Neural progenitor cell (in vitro differentiated cells): ENCODE measurements at places on chromosomes 1 and 21. TPM values are rescaled to one million over a fixed set of nuclear protein-coding genes. Genes with fewer than 3 reads are reported as not detected.
A peak's percentile ranks its signal among the peaks of the same experiment; 100 is the strongest.

The FMN2 gene
- total RNA-seq: 1.7 TPM in 2 replicates

DNA sequence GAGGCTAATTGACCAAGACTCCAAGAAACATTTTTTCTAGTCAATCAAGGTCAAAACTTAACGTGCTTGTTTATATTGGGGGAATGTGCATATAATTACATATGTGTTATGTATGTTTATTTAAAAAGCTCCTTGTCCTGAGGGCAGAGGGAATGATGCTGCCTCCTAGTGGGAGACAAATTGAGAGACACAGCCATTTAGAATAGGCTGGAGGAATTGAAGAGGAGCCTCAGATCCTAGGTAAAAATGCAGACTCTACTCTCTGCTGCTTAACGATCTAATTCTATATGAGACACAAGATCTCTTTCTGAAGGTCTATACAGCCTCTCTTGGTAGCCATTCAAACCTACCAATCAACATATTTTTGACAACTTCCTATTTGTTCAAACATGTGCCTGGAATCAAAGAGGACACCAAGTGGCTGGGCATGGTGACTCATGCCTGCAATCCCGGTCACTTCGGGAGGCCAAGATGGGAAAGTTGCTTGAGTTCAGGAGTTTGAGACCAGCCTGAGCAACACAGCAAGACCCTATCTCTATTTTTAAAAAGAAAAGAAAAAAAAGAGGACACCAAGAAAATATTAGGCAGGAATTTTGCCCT, 136.6 kb upstream of the ZNF648 start:
- no peak for DNase-seq

DNA sequence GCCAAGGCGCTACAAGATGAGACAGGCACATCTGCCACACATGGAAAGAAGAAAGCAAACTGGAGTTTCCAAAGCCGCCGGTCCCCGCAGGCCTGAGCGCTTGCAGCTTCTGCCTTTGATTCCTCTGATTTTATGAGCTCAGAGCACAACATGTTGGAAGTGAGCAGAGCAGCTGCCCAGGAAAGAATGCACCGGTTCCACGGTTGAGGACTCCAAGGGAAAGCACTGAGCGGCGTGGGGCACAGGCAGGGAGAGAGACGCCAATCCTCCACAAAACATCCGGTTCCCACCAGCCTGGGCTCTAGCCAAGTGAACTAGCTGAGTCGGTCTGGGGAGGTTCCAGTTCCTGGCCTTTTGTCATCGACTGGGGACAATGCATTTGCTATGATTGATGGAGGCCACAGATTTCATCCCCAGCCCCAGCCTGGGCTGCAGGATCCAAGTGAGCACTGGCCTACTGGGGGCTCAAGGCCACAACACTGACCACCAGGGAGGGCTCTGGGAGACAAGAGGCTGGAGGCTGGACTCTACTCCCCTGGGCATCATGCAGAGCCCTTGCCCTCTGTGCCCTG, 253.1 kb upstream of the IRF2BP2 start:
- DNase-seq: peak; percentile 13

GRCh38 chr21:44803651-44804050, 2.0 kb upstream of the UBE2G2 start:
- no peak for DNase-seq

DNA sequence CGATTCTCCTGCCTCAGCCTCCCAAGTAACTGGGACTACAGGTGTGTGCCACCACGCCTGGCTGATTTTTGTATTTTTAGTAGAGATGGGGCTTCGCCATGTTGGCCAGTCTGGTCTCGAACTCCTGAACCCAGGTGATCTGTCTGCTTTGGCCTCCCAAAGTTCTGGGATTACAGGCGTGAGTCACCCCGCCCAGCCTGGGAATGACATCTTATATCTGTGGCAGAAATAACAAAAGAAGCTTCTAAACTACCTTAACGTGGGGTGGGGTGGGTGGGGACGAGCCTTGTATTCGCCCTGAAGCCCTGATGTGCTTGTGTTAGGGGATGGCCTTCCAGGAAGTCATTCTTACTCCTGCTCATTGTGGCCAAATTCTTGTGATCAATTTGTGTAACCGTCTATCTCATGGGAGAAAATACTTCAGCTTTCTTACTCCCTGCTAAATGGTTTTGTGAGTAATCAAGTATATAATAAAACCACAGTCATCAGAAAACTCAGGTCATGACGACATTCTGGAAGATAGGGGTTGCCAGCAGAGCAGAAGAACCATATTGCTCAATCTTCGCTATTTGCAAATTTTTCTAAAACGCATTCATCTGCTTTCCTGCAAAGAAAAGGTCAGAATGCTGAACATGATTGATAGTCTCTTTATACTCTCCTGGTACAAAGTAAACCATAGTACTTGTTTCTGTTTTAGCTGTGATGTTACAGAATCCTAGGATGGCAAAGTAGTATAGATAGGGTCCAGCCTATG, 63.2 kb downstream of the DIRAS3 start:
- DNase-seq: no peak
